ENCODE measurements at places on chromosomes 3 and 15.

DNA sequence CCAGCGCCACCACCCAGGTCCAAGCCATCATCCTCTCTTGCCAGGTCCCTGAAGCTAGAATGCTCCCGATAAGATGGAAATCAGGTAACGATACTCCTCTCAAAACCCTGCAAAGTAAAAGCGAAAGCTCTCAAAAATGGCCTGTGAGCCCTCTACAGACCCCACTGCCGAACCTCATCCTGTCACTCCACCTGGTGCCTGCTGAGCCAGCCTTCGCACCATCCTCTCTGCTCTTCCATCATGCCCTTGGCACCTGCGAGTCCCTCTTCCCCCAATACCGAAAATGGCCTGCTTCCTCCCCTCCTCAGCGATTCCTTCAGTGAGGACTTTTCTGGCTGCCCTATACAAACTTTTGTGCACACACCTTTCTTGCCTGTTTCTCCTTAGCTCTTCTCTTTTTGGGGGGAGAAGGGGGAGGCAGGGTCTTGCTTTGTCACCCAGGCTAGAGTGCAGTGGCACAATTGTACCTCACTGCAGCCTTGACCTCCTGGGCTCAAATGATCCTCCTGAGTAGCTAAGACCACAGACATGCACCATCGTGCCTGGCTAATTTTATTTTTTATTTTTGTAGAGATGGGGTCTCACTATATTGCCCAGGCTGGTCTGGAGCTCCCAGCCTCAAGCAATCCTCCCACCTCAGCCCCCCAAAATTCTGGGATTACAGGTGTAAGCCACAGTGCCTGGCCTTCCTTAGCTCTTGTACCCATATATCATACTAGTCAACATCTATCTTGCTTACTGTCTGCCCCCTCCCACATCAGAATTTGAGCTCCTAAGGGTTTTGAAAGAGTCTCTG is 3.0 kb downstream of the IDH2 start:
- no peak for DNase-seq

- no peak for DNase-seq
Measured at GRCh38 chr15:62164014-62164395, 1.1 kb downstream of the C2CD4B start.

GRCh38 chr15:40052604-40053003 is 13.6 kb upstream of the SRP14 start:
- DNase-seq, result no peak

GRCh38 chr3:51982352-51982837 is 940 bp upstream of the ACY1 start:
- peak; percentile 20 for DNase-seq

- DNase-seq, result no peak
Measured at GRCh38 chr3:197550489-197550888, 5.3 kb downstream of the BDH1 start.

GRCh38 chr15:92619145-92620101 is 36.2 kb downstream of the FAM174B start:
- no peak for DNase-seq

GRCh38 chr3:157913741-157914150 is 192.5 kb downstream of the SHOX2 start:
- DNase-seq, result no peak

- no peak for DNase-seq
Measured at GRCh38 chr3:93969443-93969842, 4.3 kb downstream of the PROS1 start.

- DNase-seq, result no peak
Measured at GRCh38 chr3:104669083-104669482, 697.6 kb upstream of the ALCAM start.

DNA sequence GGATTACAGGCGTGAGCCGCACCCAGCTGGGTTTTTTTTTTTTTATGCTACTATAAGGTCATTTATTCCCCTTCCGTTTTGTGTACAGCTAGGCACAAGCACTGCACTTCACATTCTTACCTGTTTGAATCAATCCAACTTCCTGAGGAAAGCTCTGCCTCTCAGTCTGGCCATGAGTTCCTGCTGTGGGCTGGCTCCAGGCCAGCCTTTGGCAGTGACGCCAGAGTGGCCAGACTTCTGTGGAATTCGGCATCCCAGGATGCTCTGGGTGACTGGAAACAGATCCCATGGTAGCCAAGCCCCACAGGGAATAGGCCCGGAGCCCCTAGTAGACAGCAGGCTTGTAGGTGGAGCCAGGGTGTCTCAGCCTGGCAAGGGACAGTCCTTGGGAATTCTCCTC is 21.5 kb upstream of the TIMP4 start:
- no peak for DNase-seq

DNA sequence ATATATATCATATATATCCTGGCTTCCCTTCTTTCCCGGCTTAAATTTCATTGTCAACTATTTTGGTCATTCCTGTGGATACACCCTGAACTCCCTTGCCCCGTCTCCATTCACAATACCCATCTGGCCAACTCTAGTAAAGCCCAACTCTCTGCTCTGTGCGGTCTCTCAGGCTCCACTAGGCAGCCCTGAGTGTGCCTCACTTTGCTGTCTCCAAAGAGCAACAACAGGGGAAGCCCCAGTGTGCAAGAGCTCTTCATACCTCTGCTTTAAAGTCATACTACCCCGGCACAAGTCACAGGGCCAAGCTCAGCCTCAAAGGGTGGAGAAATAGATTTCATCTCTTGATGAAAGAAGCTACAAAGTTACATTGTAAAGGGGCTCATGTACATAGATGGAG is 18.9 kb upstream of the FEM1B start:
- DNase-seq, result no peak

DNA sequence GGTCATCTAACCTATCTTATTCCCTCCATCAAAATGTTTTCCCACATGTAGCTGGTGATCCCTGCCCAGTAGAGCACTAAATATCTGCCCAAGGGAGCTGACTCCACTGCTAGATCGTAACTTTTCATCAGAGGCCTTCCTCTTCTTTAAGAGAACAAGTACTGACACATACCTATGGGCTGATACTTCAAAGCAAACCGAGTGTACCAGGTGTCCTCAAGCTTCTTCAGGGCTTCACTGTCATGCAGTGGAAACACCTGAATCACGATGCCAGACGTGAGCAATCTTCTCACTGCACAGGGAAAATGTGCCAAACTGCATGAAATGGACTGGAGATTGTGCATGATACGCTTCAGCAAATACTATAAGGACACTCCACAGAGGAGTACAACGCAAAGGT is 41.6 kb downstream of the ANO10 start:
- no peak for DNase-seq

GRCh38 chr3:186035277-186035676 is 73.6 kb downstream of the ETV5 start:
- no peak for DNase-seq

DNA sequence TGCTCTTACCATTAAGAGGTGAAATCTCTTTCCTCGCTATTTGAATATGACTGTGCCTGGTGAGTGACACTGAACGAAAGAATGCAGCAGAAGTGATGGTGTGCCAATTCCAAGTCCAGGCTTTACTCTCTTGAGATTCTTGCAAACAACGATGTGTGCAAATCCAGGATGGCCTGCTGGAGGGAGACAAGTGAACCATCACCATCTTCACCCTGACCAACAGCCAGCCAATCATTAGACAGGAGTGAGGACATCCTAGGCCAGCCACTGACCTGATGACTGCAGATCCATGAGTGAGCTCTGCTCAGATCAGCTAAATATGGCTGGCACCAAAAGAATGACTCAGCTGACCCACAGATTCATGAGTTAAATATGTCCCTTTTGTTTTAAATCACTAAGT is 878.0 kb downstream of the PDCD6IP start:
- no peak for DNase-seq

DNA sequence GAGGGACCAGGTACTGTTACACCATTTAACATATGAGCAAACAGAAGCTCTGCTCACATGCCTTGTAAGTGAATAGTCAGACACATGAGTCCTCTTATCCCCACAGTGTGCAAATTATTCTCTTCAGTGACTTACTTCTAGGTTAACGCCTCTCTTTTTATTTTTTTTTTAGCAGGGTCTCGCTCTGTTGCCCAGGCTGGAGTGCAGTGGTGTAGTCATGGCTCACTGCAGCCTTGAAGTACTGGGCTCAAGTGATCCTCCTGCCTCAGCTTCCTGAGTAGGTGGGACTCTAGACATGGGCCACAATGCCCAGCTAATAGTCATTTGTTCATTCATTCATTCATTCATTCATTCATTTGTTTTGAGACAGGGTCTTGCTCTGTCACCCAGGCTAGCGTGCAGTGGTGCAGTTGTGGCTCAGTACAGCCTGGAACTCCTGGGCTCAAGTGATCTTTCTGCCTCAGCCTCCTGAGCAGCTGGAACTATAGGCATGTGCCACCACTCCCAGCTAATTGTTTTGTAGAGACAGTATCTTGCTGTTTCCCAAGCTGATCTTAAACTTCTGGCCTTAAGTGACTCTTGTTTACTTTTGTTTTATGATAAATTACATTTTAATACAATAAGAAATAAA is 94.7 kb downstream of the LRRC28 start:
- DNase-seq, result no peak

DNA sequence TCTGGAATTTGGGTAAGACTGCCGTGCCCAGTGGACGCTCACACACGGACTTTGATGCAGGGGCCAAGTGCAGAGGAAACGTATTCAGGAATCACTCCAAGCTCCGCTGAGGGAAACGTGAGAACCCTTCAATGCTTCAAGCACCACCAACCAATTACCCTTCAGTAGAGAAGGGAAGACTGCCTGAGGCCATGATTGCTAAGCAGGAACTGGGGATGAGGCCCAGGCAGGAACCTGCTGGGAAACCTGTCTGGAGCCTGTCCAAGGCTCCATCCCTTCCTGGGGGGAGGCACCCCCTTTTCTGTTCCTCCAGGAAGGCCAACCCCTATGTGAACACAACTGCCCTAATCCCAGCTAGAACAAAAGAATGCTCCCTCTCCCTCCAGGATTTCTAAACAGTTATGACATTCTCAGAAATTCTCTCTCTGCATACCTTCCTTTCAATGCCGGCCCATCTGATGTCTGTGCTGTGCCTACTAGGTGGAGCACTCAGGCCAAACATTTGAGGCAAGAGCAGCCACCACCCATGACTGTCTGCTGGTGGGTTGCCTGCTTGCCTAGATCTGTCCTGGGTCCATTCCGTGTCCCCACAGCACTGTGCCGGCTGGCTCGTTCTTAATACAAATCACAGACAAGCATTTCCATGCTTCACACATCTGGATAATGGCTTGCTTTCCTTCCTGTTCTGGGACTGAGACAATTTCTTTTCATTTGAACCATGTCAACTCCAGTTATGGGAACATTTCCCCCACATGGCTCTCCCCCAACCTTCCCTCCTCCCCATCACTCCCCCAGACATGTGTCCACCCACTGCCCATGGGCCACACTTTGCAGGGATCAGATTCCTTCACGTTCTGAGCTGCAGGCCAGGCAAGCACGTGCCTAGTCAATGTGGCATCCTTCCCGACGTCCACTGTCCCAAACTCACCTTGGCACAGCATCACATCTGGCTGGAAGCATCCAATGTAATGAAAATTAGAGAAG is 149.4 kb downstream of the ADAMTS17 start:
- no peak for DNase-seq

DNA sequence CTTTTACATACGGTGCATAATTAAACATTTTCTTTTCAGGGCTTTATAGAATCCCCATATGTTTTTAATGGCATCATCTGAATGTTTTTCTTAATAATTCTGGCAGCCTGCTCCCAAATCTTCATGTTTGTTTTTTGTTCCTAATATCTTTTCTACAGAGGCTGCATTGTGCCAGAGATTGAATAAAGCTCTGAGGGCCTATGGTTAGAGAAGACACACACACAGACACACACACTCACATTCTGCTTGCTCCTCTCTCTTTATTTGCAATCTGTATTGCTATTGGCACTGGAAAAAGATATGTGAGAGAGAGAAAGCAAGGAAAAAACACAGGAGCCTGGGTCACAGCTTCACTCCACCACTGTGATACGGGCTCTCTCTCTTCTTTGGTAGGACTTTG is 136.0 kb downstream of the MECOM start:
- no peak for DNase-seq

- DNase-seq, result no peak
Measured at GRCh38 chr3:13590841-13591520, 42.1 kb downstream of the FBLN2 start.

- no peak for DNase-seq
Measured at GRCh38 chr3:3392946-3393345, 213.5 kb upstream of the CRBN start.

GRCh38 chr15:31887246-31887645 is 143.1 kb upstream of the CHRNA7 start:
- DNase-seq, result no peak

DNA sequence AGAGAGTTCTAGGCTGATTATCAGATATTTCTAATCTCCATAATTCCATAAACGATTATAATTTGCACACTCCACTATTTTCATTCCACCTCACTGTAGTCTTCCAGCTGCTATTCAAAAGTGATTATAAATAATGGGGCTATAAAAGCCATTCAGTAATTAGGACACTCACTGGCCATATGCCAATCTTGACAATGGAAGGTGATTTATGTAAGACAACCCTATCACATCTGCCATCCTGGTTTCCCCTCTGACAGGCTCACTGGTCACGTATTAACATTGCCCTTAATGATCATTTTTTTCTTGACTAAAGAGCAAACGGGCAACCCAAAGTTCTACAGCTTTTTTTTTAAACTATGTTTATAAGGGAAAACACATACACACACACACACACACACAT is 402.4 kb downstream of the MAGI1 start:
- peak; percentile 28 for DNase-seq

- DNase-seq, result peak; percentile 63
Measured at GRCh38 chr3:54427941-54428871, 305.9 kb downstream of the CACNA2D3 start.

DNA sequence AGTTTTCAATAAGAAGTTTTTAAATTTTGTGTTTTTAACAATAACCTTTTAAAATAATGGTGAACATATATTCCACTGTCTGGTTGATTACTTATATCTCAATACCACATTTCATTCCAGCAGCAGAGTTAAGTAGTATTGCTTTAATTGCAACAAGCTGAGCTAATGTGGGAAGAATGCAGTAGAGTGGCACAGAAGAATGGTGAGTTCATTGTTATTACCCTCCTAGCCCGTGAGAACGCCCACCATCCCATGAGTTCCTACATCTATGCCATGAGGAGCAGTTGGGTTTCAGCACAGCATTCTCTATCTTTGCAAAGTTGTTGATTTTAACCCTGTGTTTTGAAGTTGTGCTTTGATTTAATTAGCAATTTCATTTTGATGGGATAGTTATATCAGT is 17.8 kb upstream of the NR2E3 start:
- DNase-seq, result no peak

DNA sequence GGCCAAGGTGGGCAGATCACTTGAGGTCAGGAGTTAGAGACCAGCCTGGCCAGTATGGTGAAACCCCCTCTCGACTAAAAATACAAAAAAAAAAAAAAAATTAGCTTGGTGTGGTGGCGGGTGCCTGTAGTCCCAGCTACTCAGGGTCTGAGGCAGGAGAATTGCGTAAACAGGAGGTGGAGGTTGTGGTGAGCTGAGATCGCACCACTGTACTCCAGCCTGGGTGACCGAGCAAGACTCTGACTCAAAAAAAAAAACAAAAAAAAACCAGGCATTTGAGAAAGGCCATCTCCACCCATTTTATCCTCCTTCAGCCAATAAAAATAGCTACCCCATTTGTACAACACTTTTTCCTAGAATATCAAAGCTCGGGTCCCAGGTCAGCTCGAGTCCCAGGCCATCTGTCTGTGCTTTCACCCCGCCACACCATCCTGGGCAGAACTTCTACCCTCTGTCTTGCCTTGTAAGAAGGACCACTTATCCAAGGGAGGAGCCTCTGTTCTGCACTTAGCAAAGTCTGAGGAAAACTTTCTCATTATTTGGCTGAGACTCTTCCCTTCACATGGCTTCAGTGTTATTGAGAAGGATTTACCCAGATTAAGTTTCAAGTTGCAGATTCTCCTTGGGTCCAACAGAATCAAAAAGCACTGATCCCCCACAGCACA is 99.1 kb downstream of the MESD start:
- no peak for DNase-seq
